Brain (organoid and tissue), 16 donors: ENCODE measurements at places on chromosomes 13 and 19. TPM values are rescaled to one million over a fixed set of nuclear protein-coding genes. Genes with fewer than 3 reads are reported as not detected.

The ZNF570 gene
- polyA plus RNA-seq, result 1.6 TPM

The HCST gene
- polyA plus RNA-seq, result 13.3 TPM

The TEX101 gene
- polyA plus RNA-seq, result 1.3 TPM

The SIAH3 gene
- polyA plus RNA-seq, result 0.39 TPM

The ZNF534 gene
- 0.27 TPM for polyA plus RNA-seq

The SYT5 gene
- polyA plus RNA-seq, result 51.8 TPM

DNA sequence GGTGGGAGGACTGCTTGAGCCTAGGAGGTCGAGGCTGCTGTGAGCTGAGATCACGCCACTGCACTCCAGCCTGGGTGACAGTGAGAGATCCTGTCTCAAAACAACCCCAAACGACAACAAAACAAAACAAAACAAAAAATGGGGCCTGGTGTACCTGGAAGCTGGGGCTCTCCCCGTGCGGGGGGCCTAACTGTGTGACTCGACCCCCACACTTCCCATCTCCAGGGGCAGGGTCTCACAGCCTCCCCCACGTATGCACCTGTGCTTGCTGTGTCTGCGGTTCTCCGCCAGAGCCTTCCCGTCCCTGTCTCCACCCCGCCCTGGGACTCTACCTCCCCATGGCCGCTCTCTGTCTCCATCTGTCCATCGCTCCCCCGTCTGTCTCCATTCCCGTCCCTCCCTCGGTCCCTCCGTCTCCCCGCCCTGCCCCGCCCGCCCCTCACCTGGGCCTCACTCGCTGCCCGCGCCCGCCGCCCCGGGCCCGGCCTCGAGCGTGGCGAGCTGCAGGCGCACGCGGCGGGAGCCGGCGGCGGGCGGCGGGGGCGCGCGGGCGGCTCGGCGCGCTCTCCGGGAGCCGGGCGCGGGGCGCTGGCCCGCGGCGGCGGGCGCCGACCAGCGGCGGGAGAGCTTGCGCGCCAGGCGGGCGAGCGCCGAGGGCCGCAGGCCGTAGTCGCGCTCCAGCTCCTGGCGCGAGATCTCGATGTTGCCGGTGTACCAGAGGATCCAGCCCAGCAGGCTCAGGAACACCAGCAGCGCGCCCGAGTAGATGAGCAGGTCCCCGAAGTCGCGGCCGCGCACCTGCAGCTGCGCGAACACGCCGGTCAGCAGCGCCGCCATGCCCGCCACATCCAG is 587 bp downstream of the TMEM238 start:
- peak; percentile 81 for DNase-seq

- peak; percentile 63 for DNase-seq
These were observed 1.2 kb downstream of the CBARP start for GRCh38 chr19:1236576-1236975.

- DNase-seq, result no peak
These were observed 3.7 kb downstream of the TINCR start for GRCh38 chr19:5563935-5564612.

DNA sequence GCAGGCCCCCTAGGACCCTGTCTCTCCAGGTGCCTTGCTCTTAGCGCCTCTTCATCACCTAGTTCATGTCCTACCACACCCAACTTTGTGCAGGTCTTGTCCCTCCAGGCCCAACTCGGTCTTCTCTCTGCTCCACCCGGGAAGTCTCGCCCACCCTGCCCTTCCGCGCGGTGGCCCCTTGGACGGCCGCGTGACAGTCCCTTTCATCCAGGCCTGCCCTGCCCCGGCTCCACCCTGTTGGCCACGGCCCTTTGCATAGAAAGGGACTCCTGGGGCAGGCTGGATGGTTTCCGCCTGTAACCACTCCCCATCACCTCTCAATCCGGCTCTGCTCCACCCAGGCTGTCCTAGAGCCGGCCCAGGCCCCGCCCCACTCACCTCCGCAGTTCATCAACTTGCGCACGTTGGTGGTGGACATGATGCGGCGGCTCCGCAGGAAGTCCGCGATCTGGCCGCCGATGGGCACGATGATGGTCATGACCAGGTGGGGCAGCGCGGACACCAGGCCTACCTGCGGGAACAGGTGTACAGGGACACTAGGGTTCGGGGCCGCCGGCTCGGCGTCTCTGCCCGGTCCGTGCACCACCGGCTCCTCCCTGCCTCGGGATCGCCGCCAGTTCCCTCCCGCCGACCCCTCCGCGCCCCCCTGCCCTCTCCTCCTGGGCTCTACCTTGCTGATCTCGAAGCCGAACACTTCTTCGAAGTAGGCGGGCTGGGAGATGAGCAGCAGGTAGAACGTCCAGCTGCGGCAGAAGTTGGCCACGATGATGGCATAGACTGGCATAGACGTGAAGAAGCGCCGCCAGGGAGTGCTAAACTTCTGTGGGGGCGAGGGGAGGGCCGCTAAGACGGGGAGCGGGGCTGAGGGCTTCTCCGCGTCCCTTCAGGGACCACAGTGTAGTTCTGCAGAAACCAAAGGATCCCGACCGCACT is 7.2 kb downstream of the GFY start:
- no peak for DNase-seq

GRCh38 chr13:85582890-85583289 is 216.3 kb downstream of the SLITRK6 start:
- no peak for DNase-seq

DNA sequence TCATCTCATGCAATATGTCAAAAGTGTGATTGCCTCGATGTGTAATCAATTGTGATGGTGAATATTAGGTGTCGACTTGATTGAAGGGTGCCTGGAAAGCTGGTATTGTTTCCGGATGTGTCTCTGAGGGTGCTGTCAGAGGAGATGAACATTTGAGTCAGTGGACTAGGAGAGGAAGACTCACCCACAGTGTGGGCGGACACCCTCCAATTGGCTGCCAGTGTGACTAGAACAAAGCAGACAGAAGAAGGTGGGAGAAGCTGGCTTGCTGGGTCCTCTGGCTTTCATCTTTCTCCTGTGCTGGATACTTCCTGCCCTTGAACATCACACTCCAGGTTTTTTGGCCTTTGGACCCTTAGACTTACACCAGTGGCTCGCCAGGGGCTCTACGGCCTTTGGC is 15.5 kb upstream of the CABP5 start:
- DNase-seq, result no peak

DNA sequence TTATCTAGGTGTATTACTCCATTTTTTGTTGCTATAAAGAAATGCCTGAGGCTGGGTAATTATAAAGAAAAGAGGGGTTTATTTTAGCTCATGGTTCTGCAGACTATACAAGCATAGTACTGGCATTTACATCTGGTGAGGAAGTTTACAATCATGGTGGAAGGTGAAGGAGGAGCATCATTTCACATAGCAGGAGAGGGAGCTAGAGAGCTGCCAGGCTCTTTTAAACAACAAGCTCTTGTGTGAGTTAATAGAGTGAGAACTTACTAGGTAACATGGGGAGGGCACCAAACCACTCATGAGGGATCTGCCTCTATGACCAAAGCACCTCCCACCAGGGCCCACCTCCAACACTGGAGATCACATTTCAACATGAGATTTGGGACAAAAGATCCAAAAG is 221.7 kb upstream of the GPC6 start:
- no peak for DNase-seq

GRCh38 chr13:85197431-85197830 is 601.8 kb downstream of the SLITRK6 start:
- no peak for DNase-seq

GRCh38 chr13:43433691-43434141 is 353.1 kb downstream of the ENOX1 start:
- DNase-seq, result no peak

GRCh38 chr19:4654437-4655361 is 15.4 kb downstream of the TNFAIP8L1 start:
- DNase-seq, result no peak

DNA sequence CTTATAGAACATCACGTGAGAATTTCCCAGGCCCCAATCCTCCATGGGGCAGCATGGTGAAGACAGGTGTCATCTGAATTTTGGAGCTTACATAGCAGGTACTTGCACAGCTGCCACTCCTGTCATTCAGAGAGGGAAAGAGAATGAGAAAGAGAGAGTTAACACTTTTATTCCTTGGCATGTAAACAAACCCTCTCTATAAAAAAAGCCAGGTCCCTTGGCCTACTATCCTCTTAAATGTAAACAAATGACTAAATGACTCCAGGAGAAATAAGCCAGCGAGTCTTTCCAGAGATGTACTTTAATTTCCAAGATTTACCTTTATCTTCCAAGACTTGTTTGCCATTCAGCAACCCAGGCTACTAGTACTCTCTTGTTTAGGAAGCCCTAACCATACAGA is 195.3 kb upstream of the HTR2A start:
- DNase-seq, result no peak

DNA sequence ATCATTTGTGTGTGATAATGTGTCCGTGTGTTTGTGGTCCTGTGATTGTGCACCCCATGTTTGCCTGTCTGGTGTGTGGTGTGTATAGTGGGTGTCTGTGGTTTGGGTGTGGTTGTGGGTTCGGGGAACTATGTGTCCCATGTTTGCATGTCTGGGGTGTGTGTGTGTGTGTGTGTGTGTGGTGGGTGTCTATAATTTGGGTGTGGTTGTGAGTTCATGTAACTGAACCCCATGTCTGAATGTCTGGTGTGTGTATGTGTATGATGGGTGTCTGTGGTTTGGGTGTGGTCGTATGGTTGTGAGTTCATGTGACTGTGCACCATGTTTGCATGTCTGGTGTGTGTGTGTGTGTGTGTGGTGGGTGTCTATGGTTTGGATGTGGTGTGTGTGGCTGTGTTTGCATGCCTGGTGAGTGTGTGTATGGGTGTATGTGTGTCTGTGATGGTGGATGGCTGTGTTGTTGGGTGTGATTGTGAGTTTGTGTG is 11.1 kb upstream of the NFIX start:
- DNase-seq, result no peak

DNA sequence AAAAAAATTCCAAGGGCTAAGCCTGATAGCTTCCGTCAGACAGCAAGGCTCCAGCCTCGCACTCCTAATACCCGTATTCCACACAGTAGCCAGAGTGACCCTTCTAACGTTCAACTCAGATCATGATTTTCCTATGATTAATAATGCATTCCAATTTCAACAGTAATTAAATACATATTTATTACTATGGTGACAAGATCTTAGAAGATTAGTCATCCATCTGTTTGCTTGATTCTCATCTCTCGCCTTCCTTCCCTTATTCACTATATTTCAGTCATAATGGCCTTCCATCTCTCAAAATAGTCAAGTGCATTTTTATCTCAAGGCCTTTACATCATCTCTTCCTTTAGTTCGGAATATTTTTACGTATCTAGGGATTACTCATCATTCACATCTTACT is 621.2 kb upstream of the SPRY2 start:
- DNase-seq, result no peak

DNA sequence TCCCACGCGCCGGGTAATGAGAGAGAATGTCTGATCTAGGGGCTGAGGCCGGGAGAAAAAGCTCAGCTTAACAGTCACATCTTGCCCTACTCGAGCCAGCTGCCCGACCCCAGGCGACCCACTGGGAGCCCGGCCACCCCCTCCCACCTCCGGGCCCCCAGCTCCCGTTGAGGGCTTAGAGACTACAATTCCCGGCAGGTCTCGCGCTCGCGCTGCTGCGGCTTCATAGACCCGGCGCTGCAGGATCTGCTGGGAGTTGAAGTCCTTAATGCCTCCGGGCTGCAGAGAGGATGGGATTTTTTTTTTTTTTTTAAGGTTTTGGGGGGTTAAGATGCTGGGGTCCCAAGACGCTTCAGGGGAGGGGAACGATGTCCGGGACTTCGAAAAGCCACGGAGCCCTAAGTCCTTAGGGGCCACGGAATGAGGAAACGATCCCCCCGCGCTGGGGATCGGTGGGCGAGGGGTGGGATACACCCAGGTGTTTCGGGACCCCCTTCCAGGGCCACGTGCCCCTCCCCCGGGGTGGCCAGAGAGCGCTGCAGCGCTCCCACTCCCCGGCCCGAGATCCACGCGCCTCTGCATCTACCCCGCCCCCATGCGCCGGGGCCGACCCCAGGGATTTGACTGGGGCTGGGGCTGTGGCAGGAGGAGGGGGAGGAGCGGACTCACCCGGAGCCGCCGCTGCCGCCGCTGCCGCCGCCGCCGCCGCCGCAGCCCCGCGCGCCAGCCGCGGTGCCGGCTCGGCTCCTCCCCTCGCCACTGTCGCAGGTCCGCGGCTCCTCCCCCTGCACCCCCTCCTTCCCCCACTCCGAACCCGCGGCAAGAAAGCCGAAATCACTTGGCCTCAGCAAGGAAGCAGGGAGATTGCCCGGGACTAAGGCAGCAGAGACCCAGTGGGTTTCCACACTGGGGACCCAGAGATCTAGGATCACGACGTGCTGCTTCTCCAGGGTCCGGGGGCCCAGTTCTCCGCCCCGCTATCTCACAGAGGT is at the start of gene SYT3:
SYT3 (minus strand) TSS at position 761 of the 992 bp plus-strand sequence. CDS start 2,470 bp downstream, outside the sequence.
- DNase-seq, result peak; percentile 92

DNA sequence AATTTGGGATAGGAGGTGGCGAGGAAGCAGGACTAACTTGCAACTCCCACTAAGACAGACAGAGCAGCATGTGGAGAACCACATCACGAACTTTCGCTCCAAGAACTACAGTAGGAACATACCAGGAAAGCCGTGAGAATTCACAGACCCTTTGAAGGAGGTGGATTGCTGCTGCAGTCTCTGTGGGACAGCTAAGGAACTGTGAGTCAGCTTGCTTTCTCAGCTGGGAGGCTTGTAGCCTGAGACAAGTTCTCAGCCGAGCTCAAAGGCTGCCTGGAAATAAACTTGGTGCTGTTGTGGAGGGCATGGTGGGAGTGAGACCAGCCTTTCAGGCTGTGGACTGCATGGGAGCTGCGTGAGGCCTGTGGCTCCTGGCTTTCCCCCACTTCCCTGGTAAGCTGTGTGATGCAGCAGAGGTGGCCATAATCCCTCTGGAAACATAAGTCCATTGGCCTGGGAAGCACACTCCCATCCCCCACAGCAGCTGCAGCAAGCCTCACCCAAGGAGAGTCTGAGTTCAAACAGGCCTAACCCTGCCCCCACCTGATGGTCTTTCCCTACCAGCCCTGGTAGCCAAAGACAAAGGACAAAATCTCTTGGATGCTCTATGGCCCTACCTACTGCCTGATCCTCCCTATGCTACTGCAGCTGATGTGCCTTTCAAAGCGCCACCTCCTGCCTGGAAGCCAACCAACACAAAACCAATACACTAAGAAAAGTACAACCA is 441.1 kb upstream of the HTR2A start:
- DNase-seq, result no peak

DNA sequence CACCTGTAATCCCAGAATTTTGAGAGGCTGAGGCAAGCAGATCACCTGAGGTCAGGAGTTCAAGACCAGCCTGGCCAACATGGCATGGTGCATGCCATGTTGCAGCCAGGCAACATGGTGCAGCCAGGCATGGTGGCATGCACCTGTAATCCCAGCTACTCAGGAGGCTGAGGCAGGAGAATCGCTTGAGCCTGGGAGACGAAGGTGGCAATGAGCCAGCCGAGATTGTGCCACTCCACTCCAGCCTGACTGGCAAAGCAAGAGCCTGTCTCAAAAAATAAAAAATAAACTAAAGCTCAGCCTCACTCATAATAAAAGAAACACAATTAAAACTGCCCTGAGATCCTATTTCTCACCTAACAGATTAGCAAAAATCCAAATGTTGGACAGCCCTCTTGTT is 49.7 kb upstream of the MAP3K10 start:
- no peak for DNase-seq

- no peak for DNase-seq
These were observed 245.2 kb downstream of the RBM26 start for GRCh38 chr13:79160818-79161217.
